ENCODE measurements at places on chromosomes 3 and 15.
A peak's percentile ranks its signal among the peaks of the same experiment; 100 is the strongest.

DNA sequence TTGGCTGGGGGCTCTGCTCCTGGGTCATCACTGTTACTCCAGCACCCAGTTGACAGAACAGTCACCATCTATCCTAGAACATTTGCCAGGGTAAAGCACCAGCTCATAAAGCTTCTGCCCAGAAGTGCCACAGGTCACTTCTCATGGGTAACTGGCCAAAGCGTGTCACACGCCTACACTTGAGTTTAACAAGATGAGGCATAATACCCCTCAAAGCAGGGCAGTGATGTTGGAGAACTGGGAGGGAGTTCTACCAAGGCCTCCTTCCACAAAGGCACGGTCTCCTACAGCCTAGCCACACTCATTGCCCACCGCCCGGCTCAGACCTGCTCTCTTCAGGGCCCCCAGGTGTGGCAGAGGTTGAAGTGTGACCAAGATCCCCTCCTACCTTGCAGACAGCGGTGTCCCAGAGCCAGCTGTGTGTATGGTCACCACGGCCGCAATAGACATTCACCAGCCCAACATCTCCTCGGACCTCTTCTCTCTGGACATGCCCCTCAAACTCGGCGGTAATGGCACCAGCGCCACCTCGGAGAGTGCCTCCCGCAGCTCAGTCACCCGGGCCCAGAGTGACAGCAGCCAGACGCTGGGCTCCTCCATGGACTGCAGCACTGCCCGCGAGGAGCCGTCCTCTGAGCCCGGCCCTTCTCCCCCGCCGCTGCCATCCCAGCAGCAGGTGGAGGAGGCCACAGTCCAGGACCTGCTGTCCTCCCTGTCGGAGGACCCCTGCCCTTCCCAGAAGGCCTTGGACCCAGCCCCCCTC, 107.7 kb downstream of the ETFA start:
- DNase-seq, result no peak

GRCh38 chr3:177193688-177194268, 3.5 kb downstream of the TBL1XR1 start:
- DNase-seq, result no peak

DNA sequence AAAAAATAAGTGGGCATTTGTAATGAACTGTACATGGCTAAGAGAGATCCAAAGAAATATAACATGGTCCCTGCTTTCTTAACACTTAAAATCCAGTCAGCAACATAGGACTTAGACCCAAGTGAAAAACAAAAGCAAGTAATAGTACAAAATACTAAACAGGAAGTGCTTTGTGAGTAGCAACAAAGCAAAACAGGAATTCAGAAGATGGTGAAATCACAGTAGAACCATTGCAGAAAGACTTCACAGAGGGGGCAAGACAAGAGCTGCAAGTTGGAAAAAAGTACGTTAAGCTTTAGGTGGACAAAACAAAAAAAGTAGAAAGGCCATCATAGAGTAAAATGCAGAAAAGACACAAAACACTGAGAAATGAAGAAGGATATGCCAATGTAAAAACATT, 116.0 kb downstream of the TBC1D5 start:
- no peak for DNase-seq

DNA sequence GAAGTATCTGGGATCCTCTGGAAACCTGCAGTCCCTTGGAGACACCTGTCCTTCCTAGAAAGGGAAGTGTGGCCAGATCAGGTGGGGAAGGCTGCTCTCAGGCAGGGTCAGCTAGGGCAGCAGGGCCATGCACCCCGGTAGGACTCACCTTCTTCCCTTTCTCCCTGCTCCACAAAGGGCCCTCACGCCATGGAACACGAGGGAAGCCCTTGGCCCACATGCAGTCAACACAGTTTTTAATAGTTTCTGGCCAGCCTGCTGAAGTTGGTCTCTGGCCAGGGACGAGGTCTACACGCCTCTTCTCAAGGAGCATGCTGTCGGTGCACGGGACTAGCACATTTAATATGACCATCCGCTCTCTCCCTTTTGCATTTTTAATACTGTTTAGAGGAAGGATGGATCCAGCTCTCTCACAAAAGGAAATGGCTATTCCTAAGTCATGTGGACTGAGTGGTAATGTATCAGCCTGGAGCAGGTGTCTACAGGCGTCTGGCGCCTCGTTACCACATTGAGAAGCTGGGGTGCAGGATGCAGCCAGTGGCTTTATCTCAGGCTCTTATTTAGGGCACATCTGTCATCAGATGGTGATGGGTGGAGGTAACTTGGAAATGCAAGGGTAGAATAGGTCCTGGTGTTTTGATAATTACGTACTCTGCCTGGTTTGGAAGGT, 153.9 kb downstream of the KLF13 start:
- DNase-seq, result peak; percentile 43

- no peak for DNase-seq
These were observed 6.4 kb downstream of the CFAP92 start for GRCh38 chr3:128987302-128988100.

- no peak for DNase-seq
These were observed 59.2 kb downstream of the TMOD3 start for GRCh38 chr15:51888593-51889195.

GRCh38 chr3:138082992-138083386, 32.4 kb downstream of the DZIP1L start:
- DNase-seq, result no peak

GRCh38 chr3:151213881-151214280, 10.9 kb upstream of the GPR171 start:
- DNase-seq, result no peak

DNA sequence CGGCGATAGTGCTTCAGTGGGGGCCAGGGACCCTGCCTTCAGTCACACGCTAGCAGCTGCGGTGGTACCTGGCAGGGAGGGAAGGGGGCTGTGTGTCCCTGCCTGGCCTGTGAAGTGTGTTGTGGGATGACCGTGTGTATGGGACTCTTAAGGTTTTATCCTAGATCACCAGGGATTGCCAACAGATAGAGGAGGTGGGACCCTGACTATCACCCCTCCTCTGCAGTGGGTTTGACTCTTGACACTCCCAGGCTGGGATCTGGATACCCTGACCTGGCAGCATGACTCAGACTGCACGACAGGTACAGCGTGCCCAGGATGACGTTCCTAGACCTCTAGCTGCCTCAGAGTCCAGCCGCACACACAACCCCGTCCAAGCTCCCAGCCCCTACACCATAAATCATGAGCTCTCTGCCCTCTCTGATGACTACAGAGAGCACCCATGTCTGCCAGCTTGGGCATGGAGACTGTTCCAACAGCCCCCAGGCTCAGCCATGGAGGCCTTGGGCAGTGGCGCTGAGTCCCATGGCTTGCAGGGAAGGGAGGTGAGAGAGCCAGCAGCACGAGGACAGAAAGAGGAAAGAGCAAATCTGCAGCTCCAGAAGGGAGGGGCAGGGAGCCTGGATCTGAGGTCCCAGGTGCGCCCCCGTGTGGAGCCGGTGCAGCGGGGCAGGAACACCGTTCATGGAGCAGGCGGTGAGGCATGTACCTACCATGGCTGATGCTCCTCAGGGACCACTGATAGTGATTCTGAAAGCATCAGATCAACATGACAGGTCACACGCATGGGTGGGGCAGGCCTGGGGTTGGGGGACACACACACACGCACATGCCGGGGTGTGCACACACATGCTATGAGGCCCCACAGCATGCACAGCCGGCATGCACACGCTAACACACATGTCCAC, 71.0 kb downstream of the ADAMTS7 start:
- no peak for DNase-seq

DNA sequence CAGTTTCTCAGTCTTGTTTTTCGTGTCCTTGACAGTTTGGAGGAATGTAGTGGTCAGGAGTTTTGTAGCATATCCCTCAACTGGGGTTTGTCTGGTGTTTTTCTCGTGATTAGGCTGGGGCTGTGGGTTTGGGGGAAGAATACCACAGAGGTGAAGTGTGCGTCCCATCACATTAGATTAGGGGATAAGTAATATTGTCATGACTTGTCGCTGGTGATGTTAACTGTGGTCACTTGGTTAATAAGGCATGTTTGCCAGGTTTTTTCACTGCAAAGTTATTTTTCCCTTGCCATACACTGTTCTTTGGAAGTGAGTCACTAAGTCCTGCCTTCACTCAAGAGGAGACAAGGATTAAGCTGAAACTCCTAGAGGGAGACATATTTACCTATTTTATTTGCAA, 39.1 kb downstream of the PAK2 start:
- no peak for DNase-seq

DNA sequence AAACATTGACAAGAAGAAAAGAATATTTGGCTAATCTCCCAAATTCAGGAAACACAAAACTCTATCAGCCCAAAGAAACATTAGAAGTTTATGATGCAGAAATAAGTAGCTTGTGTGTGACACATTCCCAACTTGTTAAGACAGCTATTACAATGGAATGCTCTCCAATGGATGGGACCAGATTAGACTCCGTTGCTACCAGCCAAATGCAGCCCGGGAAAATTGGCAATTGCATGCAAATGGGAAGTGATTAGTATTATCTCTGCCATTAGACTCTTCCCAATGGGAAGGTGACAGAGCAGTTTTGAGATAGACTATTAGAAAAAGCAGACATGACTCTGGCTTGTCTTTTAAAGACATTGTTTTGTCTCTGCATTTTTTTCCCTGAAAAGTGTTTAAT, 37.4 kb upstream of the KCNMB2 start:
- no peak for DNase-seq

- DNase-seq, result no peak
These were observed 46.3 kb downstream of the LIMD1 start for GRCh38 chr3:45640724-45641361.

DNA sequence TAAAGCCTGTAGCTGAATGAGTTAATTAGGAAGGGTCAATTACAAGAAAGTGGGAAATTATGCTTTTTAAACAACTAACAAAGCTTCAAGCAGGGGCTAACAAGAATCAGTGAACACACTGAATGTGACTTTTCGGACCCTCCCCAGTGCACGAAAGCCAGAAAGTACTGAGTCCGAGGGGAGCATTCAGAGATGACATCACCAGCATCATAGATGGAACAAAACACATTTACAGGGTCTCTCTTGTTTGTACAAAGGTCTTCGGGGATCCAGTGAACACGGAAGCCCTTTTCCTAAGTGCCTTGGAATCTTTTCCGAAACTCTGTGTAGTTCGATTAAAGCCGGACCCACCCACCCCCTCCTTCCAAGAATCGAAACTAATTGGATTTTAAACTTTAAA, 829 bp downstream of the DCP1A start:
- no peak for DNase-seq

DNA sequence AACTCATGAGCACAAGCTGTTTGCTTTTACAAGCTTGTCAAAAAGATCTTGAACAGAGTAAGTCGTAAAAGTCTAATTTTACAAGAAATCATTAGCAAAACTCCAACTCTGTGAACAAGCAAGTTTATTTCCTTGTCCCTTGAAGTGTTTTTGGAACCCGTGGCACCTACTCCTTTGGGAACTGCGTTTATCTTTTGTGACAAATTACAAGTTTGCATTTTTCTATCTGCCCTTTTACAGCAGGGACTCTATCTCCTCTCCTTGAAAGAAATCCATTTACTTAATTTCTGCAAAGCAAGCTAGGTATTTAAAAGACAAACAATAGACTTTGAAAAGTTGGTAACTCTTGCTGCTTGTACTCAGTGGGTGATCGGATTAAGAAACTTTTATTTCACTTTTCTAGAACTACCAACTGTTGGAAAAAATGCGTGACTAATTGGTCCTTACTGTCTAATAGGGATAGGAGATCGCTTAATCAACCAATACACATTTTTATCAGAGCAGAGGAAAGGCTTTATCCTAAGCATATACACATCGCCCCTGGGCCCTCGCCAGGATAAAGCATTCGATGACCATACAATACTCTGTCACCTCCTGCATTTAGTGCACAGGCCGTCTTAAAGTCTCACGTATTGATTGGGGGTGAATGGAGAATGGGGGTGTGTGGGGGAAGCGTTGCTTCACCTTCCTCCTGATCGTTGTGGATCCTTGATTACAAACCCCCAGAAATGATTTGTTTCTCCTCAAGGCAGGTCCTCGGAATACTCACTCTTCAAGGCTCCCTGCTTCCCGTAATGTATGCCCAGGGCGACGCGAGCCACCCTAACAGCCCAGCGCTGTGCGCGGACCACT, 1.7 kb downstream of the PRTG start:
- DNase-seq, result peak; percentile 48

DNA sequence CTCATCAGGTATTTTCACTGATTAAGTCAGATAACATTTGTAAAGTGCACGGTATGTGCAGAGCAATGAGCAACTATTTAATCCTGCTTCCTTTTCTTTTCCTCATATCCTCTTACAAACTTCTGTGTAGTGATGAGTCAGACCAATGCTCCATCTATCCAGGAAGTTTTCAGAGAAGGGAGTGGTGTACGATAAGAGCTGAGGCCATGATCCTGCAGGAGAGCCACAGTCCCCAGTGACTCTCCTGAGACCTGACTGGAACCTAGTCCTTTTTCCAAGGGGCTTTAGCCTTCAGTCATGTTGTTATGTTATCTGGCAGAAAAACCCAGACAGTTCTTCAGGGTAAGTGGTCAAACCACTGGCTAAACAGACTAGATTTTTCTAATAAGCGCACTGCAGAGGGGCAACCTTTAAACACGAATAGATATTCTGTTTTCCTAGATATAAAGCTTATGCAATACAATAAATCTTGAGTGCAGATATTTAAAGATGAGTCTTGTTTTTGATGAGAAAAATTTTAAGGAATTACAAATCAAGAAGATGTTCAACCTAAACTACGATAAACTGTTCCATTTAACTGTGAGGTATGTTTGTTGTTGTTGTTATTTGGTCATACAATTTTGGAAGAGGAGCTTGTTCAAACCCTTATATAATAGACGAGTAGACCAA, 110.5 kb upstream of the RAP2B start:
- DNase-seq, result no peak

DNA sequence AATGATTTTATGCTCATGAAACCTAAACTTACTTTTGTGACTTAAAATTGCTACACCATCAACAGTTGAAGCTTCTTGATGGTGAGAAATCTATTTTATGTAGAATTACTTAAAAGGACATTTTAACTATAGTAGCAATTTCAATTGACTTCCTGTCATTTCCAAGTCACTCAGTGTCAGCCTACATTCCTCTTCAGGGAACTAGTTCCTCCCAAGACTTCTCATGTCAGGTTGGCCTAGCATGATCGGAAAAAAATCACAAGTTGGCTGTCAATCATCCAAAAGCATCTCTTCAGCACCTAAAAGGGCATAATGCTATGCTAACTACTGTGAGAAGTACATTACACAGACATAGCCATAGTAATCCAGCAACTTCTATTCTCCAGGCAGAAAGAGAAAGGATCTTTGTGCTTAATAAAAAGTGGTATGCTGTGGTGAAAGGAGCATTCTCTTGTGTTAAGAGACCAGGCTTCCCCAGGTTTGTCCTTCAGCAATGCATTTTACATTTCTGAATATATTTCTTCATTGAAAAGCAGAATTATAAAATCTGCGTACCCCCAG, 893.7 kb downstream of the AGBL1 start:
- DNase-seq, result no peak

DNA sequence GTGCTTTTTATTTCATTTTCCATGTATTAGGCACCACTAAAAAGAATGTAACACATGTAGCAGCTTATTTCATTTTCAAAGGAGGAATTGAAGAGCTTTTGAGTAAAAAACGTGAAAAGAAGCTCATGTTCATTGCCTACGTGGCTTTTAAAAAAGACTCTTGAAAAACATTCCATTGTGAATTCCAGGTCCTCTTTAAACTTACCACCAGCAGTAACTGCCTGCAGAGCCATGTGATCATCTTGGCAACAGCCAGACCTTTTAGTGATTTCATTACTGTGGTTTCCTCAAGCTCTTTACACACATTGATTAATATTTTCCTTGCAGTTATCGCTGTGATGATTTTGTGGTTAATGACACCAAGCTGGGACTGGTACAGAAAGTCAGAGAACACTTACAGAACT, 43.8 kb upstream of the FBXL22 start:
- no peak for DNase-seq

GRCh38 chr3:59245859-59246501, 196.2 kb upstream of the CFAP20DC start:
- no peak for DNase-seq

Data from right forelimb (tissue), 1 donor.